ENCODE measurements at places on chromosomes 1 and 21.

- no peak for DNase-seq
Observed at GRCh38 chr1:208083016-208083714, 161.0 kb downstream of the PLXNA2 start.

DNA sequence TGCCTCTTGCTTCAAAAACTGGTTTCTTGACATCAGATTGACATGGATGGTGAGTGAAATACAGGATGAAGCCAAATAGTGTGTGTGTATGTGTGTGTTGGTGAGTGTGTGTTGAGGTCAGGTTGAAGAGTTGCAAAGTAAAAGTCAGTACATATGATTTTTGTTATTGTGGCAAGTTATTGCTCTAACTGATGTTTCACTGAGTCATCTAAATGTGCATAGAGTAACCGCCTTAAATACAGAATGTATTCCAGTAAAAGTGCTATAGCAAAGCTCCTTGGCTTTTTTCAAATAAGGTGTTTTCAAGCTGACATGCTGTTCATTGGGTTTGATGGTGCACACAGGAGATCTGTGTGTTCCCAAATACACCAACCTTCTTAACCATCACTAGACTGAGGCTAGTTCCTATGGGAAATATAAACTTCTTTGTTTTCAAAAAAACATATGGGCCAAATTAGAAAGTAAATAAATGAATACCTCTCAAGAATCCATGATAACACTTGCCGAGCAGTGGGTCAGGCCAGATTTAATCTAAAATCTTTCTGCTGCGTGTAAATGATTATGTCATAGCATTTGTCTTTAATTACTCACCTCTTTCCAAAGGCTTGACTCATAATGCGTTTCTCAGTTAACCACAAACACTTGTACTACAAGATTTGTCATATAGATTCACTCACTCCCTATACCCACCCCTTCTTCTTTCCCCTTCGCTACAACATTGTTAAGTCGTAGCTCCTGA lies 151.1 kb downstream of the LYPLAL1 start:
- DNase-seq: no peak

- DNase-seq: no peak
Observed at GRCh38 chr21:41387042-41387819, 25.4 kb downstream of the MX2 start.

GRCh38 chr1:189351960-189352359 lies 1125.7 kb downstream of the BRINP3 start:
- DNase-seq: no peak

DNA sequence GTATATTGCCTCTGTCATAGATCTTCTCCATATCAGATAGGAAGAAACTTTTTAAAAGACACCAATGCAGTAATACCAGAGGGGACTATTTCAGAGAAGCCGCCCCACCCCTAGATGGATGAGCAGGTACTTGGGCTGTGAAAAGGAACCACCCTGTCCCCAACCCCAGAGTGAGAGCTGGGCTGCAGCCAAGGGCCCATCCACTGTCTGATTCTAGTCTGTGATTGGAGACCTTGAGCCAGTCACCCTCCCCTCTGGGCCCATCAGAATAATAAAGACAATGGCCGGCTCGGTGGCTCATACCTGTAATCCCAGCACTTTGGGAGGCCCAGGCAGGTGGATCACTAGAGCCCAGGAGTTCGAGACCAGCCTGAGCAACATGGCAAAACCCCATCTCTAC lies 5.0 kb downstream of the CLEC20A start:
- DNase-seq: no peak

DNA sequence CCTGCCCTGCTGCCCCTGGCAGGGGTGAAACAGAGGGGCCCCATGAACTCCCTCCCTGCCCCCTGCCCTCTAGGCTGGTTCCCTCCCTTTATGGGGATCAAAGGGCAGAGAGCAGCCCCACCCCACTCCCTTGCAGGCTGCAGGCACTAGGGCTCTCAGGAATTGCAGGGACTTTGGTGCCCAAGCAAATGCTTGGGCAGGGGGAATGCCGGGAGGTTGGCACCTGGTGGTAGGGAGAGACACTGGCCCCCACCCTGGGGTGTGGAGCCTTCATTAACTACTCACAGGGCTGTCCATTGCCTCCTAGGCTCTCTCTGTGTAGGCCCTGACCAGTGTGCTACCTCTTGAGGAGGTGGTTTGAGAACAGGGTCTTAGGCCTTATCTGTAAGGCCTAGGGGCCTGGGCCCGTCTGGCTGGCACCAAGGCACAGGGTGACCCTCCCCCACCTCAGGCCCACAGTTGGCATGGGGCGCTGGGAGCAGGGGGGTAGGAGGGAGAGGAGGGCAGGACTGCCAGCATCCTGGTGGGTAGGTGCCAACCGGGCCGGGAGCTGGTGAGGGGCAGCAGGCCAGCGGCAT lies 4.7 kb downstream of the ZBTB7B start:
- DNase-seq: peak; percentile 59

- DNase-seq: peak; percentile 37
Observed at GRCh38 chr1:1024771-1025699, 5.1 kb downstream of the AGRN start.

DNA sequence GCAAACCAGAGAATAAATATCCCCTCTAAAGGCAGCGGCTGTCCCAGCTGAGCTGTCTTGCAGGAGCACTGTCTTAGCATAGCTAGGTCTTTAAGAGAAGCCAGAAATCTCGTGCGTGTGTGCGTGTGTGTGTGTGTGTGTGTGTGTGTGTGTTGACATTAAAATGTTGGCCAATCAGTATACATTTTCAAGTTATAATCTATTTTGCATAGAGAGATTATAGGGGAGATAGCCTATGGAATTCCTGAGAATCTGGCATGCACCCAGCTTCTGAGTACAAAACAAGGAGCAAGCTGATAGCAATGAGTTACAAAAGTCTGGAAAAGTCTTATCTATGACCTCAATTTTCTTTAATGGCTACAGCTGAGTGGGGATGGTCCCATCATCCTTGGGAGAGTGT lies 17.7 kb downstream of the METTL13 start:
- no peak for DNase-seq

- DNase-seq: peak; percentile 9
Observed at GRCh38 chr1:119674835-119675289, 26.8 kb upstream of the ZNF697 start.

DNA sequence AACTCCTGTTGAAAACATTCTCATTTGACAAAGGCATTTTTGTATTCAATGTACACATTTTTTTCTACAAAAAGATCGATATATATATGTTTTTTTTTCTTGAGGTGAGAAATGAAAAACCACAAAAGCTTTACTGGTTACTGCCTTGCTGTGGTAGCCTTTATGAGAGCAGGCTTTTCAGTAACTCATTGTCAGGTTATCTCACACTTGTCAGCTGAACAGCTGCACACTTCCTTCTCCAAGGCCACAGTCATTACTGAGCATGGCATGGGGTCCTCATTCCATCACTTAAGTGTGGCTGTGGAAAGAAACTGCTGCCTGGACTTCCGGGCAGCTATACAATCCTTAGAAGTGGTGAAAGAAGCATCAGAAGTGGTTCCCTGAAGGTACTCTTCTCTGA lies 169.3 kb upstream of the ZP4 start:
- no peak for DNase-seq

DNA sequence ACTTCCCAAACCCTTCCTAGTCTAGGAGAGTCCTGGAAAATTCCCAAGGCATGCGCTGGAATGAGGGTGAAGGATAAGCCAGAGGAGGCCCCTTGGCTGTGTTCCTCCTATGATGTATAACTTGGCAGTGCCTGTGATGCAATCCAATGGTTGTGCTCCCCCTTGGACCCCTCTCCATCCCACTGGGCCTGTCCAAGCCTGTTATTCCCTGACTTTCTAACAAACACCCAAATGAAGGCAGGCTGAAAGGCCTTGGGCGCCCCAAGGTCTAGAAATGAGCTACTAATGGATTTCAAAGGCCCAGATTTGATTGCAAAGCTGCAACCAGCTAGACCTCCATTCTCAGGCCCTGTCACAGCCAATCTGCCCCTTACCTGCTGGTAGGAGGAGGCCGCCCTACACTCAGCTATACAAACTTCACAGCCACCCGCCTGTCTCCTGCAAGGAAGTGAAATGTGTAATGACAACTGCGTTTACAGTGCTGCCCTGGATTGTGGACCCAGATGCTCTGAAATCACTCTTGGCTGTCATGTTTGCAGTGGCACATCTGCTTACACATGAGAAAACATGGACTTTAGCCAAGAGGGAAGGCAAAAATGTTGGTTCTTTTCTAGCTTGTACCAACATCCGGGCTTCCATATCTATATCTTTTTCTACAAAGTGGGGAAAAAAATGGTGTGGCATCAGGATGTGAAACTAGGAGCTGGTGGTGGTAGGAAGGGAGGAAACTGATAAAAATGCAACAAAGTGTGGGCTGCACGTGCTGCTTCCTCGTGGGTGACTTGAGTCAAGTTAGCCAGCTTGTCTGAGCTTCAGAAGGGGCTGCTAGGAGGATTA lies 130.4 kb downstream of the TRABD2B start:
- no peak for DNase-seq

GRCh38 chr1:100232156-100232555 lies 17.5 kb downstream of the DBT start:
- DNase-seq: no peak

DNA sequence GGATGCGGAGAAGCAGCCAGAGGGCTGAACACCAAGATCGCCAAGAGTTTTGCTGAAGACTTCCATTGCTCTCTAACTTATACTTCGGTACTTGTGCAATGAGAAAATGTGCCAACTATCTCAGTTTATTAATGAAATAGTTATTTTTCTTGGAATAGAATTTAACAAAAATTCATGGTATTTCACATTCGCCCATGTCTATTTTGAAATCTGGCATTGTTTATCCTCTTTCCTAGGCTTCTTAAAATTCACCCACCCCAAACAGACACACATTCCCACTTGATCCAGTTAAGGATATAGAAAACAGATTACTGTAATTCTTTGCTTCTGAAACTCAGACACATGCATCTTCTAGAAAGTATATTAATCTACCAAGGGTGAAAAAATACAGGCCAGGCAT lies 56.3 kb upstream of the ADAMTS5 start:
- no peak for DNase-seq

- no peak for DNase-seq
Observed at GRCh38 chr1:187114792-187115191, 286.0 kb downstream of the PLA2G4A start.

GRCh38 chr1:226677027-226678020 lies 61.8 kb downstream of the ITPKB start:
- DNase-seq: peak; percentile 64

- no peak for DNase-seq
Observed at GRCh38 chr1:156471496-156472490, 28.8 kb downstream of the MEF2D start.

DNA sequence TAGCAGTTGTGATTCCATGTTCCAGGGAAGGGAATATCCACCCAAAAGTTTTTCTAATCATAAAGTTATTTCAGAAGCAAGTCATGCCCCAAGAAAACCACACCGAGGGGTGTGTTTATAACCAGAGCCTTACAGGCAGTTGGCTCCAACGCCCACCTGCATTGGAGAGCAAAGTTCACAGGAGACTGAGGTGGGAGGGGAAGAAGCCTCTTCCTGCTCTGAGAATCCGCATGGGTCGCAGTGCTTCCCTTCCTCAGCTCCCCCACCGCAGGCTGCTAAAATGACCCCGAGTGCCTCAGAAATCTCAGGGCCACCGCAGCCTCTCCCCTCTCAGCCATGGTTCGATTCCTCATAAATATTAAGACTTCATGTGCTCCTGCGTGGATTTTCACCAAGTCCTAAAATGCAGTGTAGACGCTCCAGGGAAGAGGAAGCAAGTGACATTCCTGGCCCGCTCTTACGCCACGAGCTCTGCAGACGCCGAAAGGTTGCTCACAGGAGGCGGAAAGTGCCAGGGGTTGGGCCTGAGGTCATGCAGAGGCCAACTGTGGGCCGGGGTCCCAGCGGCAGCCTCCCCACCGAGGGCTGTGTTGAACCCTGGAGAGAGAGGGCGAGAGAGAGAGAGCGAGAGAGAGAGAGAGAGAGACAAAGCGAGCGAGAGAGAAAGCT lies 13.4 kb upstream of the SPSB1 start:
- DNase-seq: no peak

DNA sequence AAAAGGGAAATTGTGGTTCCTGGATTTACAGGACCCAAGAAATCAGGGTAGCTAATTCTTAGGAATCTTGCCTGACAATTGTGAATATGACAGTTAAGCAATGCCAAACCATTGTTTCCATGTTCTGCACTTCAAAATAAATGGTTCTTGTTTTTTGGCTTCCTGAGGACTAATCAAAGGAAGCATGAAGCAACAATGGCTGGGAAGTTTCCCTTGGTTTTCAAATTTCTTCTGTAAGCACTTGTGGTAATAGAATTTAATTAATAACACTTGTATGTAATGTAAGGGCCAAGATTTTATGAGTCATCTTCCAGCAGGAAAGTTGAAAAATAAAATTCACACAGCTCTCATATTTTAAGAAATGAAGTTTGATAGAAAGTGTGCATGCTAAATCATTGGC lies 31.7 kb downstream of the JAM2 start:
- no peak for DNase-seq

DNA sequence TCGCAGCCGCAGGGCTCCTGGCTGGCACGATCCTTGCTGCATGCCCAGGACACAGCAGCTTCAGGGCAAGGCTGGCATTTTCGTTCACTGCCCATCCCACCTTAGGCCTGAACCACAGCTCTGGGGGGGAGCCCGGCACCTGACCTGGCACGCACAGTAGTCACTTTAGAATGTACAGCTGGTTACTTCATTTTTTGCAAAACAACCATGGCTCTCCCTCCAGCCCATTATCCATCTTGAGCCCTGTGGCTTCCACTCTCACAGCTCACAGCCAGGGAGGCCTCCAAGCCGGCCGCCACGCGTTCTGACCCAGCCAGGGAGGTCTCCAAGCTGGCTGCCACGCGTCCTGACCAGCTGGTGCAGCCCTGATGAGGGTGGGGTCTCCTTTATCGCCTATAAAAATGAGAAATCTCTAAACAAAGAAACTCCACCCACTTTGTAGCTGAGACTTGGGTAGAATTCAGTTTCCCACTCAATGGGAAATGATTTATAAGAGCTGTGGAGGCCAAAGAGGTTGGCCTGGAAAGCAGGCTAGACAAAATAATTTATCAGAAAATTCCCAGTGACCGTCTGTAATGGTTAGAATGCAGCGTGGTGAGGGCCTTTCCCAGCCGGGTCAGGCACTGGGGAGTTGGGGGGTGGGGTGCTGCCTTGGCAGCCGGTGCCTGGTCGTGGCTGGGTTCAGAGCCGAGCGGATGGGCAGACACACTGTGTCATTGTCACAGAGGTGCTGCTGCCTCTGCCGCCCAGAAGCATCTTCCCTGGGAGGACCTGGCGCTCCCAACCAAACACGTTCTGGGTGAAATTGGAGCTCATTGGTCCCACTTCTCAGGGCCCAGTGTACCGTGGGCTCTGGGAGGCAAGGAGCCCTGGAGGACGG lies 54.6 kb upstream of the ACTRT2 start:
- peak; percentile 9 for DNase-seq
